Right lung (tissue), 10 donors: ENCODE measurements at places on chromosomes 12 and 14. TPM values are rescaled to one million over a fixed set of nuclear protein-coding genes. Genes with fewer than 3 reads are reported as not detected.

The KHNYN gene
- polyA plus RNA-seq, result 51.4 TPM

The RNASE3 gene
- 1.6 TPM for polyA plus RNA-seq

The SERPINA12 gene
- polyA plus RNA-seq, result not detected

The PDE3A gene
- polyA plus RNA-seq, result 7.3 TPM

The ANO4 gene
- polyA plus RNA-seq, result 3.6 TPM

The TAS2R31 gene
- 2.1 TPM for polyA plus RNA-seq

The OR10A7 gene
- not detected for polyA plus RNA-seq
